Activated naive CD4-positive, alpha-beta T cell (primary cell): ENCODE measurements at places on chromosomes 7 and 10.

DNA sequence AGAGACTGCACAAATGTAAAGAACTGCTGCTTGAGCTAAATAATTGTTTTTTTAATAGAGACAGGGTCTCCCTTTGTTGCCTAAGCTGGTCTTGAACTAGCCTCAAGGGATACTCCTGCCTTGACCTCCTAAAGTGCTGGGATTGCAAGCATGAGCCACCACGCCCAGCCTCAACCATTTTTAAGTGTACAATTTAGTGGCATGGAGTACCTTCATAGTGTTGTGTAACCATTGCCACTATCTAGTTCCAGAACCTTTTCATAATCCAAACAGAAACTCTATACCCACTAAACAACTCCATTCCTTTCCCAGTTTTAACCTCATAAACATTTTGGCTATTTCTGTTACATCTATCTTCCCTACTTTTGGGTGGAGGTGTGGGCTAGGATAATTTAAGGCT lies 6.7 kb downstream of the EIF4H start:
- DNase-seq, result no peak

- DNase-seq, result no peak
Observed at GRCh38 chr7:69670701-69671100, 72.4 kb downstream of the AUTS2 start.

GRCh38 chr10:8034466-8035005 lies 20.0 kb upstream of the GATA3 start:
- no peak for DNase-seq

- no peak for DNase-seq
Observed at GRCh38 chr10:50438049-50438936, 185.5 kb downstream of the SGMS1 start.

DNA sequence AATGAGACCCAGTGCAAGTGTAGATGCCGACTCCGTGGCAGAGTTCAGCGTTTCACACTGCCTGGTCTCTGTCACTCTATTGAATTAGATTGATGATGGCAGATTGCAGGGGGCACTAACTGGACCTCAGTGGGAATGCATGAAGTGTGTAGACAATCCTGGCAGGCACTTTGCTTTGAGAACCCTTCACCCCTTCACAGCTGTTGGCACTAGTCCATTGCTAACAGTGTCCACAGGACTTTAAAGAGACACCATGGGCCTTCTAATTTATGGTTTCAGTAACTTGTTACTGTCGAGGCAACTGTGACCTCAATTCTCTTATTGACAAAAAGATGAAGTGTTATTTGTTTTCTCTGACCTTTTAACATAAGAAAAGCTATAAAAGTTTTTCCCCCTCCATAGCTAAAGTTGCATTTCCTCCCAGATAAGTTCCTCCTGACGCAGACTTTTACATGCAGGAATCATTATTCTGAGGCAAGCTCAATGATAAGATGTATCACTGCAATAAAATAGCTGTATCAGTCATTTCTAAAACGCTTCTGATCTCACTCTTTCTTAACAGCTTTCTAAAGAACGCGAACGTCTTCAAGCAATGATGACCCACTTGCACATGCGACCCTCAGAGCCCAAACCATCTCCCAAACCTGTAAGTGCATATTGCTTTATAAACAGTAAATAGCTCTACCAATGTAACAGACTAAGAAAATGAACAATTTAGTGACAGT lies 238.9 kb downstream of the FOXP2 start:
- DNase-seq, result no peak

DNA sequence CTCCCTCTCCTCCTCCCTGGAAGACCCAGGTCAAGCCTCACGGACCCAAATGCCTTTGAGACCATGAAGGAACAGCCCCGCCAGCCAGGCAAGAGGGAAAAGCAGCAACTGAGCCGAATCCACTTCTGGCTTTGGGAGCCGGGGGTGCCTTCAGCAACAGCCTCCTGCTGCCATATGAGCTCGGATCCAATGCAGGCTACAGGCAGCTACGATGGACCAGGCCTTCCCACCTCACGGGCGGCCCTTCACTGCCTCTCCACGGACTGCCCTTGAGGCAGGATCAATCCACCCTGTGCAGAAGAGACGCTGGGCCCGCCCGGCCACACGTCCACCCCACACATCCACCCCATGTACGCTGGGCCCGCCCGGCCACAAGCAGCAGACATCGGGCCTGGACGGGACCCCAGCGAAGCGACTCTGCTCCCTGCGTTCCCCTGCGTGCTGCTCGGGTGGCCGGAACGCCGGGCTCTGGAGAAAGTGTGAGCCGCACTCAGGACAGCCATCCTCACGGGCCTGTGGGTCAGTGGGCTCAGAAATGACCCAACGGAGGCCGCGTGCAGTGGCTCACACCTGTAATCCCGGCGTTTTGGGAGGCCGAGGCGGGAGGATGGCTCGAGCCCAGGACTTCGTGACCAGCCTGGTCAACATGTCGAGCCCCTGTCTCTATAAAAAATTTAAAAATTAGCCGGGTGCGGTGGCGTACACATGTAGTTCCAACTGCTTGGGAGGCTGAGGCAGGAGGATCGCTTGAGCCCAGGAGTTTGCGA lies 82.0 kb downstream of the FOXL3 start:
- no peak for DNase-seq

- no peak for DNase-seq
Observed at GRCh38 chr7:31061185-31061584, 9.1 kb downstream of the ADCYAP1R1 start.

DNA sequence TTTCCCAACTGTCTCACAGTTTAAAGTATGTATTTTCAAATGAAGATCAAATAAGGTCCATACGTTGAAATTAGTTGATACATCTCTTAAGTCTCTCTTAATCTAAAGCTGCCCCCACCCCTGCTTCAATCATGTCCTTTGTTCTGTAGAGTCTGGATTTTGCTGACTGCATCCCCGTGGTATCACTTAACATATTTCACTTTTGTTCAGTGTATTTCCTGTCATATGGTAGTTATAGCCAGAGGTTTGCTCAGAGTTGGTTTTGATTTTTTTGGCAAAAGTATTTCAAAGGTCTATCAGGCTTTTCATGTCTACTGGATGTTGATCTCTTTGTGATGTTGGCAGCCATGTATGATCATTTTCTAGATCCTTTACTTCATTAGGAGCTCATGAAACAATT lies 54.4 kb upstream of the ARID5B start:
- no peak for DNase-seq

DNA sequence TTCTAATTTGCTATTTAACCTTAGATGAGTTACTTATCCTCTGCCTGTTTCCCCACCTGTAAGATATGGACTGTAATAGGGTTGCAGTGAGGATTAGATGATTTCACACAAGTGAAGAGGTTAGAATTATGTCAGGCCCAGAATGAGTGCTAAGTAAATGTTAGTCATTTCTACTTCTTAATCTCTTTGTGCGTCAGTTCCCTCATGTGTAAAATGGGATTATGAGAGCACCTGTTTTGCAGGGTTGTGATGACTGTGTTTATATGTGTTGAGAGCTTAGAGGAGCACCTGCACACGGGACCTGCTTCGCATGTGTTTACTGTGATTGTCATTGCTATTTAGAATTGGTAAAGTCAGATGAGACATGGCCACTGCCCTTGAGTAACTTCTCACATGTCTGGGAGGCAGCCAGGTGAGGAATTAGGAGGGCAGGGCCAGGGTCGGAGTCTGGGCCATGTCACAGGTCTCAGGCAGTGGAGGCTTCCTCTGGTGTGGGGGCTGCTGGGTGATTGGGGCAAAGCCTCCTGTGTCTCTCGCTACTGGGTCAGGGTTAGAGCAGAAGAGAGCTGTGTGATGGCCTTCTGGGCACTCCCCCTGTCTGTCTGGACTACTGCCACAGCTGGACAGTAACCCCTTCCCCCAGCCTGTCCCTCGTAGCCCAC lies 106.7 kb downstream of the WDFY4 start:
- no peak for DNase-seq

DNA sequence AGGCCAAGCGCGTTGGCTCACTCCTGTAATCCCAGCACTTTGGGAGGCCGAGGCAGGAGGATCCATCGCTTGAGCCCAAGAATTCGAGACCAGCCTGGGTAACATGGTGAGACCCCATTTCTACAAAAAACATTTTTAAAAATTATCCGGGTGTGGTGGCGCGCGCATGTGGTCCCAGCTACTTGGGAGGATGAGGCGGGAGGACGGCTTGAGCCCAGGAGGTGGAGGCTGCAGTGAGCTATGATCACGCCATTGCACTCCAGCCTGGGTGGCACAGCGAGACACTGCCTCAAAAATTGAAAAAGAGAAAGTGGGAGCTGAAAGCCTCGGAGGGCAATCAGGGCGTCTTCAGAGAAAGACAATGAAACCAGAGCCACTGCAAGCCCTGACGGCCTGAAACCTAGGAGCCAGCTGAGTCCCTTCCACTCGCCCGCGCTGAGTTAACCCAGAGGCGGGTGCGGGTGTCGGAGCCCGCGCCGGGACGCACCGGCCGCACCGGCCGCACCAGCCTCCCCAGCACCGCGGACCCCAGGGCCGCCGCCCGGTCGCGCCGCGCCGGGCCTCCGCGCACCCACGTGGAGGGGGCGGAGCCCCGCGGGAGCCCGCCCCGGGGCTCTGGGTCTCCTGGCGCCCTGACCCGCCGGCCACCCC lies 22.4 kb downstream of the ZFAND2A start:
- DNase-seq, result no peak

GRCh38 chr7:40758590-40758989 lies 623.8 kb downstream of the SUGCT start:
- no peak for DNase-seq

- DNase-seq, result no peak
Observed at GRCh38 chr7:121057878-121058277, 69.4 kb downstream of the CPED1 start.

GRCh38 chr7:88396295-88396947 lies 89.7 kb upstream of the STEAP4 start:
- no peak for DNase-seq

GRCh38 chr10:65898055-65898454 lies 1027.8 kb upstream of the LRRTM3 start:
- no peak for DNase-seq

GRCh38 chr7:132105096-132105495 lies 471.2 kb downstream of the PLXNA4 start:
- no peak for DNase-seq

DNA sequence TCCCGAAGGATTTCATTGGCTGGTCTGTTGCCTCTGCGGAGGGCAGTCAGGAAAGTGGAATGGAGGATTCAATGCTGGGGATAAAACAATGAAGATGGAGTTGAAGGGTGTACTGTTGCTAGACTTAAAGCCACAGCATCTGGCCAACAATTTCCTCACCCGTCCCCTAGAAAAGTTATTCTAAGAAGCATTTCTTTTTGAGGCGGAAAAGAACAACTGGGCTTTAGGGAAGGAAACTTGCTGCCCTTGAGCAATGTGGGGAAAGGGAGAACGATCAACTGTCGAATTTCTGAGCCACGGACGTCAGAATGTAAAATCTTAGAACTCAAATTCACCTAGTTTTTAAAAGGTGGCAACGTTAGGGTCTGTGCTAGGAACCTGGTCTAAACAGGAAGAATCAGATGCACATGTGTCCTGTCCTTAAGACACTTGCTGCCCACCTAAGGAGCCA lies 664 bp downstream of the FMC1 start:
- DNase-seq, result no peak

- no peak for DNase-seq
Observed at GRCh38 chr10:91347529-91347928, 62.6 kb upstream of the HECTD2 start.

- no peak for DNase-seq
Observed at GRCh38 chr7:31336202-31337001, 4.1 kb downstream of the NEUROD6 start.

GRCh38 chr7:69517985-69518704 lies 80.1 kb upstream of the AUTS2 start:
- no peak for DNase-seq

DNA sequence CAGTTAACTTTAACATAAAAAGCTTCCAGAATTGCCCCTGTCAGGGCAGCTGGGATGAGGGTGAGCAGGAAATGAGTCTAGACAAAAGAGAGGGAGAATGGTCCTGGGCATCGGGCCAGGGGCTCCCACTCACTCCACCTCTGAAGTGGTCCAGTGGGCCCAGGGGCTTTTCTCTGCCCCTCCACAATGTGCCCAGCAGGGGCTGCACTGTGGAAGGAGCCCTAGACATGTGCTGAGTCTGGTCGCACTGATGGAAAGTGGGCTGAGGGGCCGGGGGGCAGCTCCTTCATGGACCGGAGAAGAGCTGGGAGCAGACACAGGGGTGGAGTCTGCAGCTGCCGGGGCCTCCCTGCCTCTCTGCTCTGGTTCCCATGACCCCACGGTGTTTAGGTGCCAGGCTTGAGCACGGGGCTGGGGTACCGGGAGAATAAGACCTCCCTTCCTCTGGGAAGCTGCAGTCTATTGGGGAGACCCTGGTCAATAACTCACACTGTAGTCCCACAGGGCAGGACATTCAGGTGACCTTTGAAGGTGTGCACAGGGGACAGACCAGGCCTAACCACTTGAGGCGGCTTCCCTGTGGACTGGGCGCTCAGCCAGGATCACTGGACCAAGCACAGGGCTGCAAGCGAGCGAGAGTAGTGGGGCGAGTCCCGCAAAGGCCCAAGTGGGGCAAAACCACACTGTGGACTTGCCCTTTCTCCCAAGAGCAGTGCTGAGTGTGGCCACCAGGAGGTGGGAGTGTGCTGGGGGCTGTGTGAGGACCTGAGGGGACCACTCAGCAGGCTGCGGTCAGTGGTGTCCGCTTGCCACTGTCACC lies 6.1 kb downstream of the ADCY1 start:
- no peak for DNase-seq

- no peak for DNase-seq
Observed at GRCh38 chr7:115674467-115675024, 356.0 kb downstream of the TFEC start.

DNA sequence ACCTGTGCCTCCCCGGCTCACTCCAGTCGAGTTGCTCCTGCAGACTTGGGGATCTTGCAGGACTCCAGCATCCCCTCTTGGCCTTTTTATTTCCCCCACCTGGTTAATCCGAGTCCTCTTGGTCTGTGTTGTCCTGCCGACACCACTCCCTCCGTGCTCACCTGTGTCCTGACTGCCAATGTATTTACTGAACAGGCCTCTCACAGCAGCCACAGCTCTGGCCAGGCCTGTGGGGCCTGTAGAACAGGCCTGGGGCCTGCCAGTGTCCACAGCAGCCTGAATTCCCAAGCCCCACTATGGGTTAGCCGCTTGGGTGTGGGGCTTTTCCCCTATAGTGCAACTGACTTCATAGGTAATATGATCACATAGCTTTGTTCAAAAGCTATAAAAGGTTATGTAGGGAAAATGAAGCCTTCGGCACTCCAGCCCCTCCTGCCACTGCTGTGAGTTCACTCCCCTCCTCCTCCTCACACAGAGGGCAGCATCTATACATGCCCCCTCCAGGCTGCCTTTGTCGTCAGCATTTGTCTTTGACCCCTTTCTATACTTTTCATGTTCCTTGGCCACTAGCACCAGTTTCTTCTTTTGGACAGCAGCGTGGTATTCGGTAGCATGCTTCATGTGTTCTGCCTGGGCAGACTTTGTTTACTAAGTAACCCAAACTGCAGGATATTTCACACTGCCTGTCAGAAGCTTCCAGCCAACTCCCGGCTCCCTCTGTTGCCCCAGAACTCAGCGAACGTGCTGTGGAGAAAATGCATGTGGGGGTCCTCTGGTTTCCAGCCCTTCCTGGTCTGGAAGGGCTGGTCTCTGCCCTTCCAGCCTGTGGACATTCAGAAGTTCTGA lies 46.1 kb downstream of the ZNF467 start:
- DNase-seq, result no peak

GRCh38 chr10:2592360-2593160 lies 474.8 kb upstream of the PFKP start:
- DNase-seq, result no peak
